ENCODE measurements at places on chromosomes 3 and 15.

- DNase-seq, result no peak
Measured at GRCh38 chr15:39851500-39852092, 68.5 kb downstream of the GPR176 start.

GRCh38 chr15:80487839-80488390, 83.7 kb downstream of the ARNT2 start:
- DNase-seq, result no peak

GRCh38 chr15:100928632-100929280, 9.6 kb downstream of the LRRK1 start:
- no peak for DNase-seq

DNA sequence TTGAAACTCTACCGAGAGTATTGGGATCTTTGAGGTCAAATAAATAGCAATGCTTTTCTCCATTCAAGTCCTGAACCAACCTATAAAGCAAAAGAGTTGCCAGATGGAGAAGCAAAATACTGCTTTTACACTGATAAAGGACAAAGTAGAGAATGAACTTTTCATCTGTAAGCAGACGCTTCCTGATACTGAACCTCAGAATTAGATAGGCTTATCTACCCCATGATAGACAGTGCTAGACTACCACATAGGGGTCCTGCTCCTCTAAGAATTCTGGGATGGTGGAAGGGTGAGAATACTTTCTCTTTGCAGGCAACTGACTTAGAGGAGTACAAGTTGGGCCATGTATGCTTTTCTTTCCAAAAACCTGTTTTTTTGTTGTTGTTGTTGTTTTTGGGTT, 9.5 kb downstream of the SAXO2 start:
- no peak for DNase-seq

DNA sequence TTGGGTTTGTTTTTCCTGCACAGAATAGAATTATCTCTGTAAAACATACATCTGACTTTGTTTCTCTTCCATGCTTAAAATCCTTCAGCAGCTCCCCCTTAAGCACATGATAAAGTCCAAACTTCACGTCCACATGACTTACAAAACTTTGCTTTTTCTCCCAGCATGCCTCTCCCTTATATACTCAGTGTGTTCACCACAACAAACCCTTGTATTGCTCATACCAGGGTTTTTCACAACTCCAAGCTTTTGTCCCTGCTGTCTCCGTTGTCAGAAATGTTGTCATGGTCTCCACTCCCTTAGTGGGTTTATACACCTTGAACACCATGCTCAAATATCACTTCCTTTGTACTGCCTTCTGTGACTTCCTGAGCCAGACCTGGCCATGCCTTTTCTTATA, 91.1 kb upstream of the MITF start:
- DNase-seq, result no peak

- DNase-seq, result no peak
Measured at GRCh38 chr15:80414546-80415357, 10.6 kb downstream of the ARNT2 start.

GRCh38 chr15:70314688-70315087, 217.0 kb upstream of the TLE3 start:
- no peak for DNase-seq

GRCh38 chr15:47541562-47541961, 175.7 kb upstream of the SEMA6D start:
- DNase-seq, result no peak

DNA sequence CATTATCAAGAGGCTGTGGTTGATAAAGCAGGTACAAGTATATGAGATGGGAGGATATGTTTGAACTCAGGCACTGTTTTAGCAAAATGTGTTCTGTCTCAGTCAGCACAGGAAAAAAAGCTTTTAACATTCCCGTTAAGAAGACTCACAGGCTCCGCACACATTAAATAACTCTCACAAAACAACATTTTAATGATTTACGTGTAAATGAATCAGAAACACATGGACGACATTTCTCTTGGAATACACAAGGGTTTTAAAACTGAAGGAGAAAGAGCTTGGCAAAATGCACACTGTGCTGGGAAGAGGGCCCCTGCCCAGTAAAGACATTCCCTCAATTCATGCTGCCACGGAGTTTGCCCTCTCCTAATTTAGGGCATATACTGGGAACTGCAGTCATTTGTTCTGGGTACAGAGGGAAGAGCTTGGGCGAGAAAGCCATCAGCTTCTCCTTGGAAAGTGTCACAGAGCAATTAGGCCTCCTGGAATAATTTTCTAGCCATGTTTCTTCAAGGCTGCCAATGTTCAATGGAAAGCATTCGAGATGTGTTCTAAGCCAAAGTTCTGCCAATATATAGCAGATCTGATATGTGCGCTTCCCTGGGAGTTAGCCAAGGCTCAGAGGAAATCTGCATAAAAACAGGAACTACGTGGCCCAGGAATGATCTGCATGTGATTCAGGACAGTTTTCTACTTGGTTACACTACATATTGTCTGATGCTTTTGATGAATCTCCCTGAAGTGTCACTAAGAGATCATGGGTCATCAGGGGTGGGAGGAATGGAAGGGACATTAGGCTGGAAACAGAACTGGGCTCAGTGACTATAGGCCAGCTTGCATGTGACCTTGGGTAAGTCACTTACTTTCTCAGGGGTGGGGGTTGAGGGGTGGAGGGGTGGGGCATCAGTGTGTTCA, 2.2 kb upstream of the MASP1 start:
- DNase-seq, result no peak

GRCh38 chr15:51765751-51766150, 14.4 kb downstream of the TMOD2 start:
- no peak for DNase-seq

DNA sequence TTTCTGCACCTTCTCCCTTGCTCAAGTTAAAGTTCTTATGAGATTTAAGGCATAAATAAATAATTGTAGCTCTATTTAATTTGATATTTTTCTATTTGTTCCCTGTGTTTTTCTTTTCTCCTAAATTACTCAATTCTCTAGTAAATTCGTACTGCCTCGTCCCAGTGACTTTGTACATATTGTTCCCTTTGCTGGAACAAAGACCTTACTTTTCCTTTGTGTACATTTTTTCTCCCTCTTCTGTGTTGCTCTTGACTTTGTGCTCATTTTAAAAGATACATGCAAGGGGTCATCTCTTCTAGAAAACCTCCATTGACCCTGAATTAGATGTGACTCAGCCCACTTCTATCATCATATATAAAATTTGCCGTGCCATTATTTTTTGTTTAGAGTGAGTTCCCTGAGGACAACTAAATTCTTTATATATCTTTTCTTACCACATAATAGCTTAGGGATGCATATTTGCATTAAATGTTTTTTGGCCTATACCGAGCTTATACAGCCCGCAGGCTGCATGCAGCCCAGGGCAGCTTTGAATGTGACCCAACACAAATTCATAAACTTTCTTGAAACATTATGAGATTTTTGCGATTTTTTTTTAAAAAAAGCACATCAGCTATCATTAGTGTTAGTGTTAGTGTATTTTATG, 29.6 kb downstream of the PPP4R2 start:
- DNase-seq, result no peak

GRCh38 chr15:100959066-100960050, 40.2 kb downstream of the LRRK1 start:
- DNase-seq, result no peak

- no peak for DNase-seq
Measured at GRCh38 chr3:10223676-10224639, 24.3 kb upstream of the TATDN2 start.

GRCh38 chr3:151895478-151896241, 22.2 kb downstream of the SUCNR1 start:
- no peak for DNase-seq

DNA sequence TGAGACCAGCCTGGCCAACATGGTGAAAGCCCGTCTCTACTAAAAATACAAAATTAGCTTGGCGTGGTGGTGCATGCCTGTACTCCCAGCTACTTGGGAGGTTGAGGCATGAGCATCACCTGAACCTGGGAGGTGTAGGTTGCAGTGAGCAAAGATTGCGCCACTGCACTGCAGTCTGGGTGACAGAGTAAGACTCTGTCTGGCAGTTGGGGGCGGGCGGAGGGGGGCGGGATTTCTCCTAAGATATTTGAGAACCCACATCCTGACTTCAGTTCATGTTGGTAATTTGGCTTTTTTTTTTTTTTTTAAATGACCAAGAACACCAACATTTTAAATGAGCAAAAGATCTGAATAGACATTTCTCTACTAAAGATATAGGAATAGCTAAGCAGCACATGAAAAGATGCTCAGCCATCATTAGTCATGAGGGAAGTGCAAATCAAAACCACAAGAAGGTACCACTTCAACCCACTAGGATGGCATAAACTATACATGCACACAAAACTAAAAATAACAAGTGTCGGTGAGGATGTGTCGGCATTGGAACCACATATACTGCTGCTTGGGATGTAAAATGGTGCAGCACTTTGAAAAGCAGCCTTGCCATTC, 75.6 kb upstream of the LMOD3 start:
- no peak for DNase-seq

DNA sequence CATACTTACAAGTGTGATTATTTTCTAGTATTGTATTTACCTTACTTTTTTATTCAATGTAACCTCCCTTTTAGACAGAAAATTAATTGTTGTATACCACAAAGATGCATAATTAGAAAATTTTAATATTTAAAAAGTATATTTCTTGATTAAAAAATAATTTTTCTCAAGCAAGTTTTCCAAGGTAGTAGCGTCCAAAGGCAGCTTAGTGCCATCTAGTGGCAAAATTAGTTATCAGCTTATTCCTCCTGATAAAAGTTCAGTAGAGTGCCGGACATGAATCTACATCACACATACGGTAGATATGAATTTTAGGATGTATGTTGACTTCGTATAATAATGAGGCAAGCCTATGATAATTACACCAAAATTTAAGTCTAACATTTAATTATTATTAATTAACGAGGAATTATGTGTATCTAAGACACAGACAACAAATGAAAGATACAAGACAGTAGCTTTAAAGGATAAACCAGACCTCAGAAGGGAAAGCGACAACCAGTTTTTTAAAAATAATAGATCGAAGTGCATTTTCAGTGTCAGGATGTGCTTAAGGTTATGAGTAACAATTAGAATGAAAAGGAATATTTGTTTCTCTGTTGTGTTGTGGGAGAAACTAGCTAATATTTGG, 405.9 kb downstream of the ROBO1 start:
- DNase-seq, result no peak

GRCh38 chr3:178677961-178678360, 141.7 kb downstream of the KCNMB2 start:
- no peak for DNase-seq

DNA sequence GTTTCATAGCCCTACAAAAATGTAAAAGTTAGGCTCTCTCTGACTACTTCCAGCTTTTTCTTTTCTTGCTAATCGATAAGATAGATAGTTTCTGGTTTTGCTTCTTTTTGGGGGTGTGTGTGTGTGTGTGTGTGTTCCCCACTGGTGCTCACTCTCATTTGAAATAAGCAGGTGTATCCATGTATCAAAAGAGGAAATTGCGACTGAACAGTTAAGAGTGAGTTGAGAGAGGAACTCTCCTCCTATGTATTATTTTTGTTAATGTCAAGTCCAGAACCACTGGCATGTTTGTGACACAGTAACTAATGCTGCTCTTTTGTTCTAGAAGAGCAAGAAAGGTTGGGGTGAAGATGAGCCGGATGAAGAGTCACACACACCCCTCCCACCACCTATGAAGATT, 96.7 kb upstream of the UMPS start:
- DNase-seq, result no peak

- no peak for DNase-seq
Measured at GRCh38 chr15:99566157-99566897, 543 bp downstream of the MEF2A start.

DNA sequence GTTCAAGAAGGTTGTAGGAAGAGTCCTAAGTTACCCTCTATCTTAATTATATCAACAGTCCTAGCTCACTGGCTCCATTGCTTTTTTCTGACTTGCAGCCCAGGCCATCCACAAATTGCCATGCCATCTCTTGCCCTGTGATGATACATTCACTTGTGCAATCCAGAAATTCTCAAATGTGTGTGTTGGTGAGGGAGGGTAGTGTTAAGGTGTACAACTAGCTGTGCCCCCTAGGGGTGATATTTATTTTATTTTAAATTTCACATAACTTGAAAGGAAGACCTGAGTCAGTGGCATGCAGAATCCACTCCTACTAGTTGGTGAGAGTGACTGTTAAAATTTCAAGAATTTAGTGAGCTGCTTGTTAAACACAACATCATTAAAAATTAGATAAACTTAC, 156.1 kb upstream of the ANKRD28 start:
- no peak for DNase-seq

GRCh38 chr3:13539671-13540070, 9.3 kb upstream of the FBLN2 start:
- no peak for DNase-seq

- DNase-seq, result no peak
Measured at GRCh38 chr3:146191051-146191450, 30.1 kb upstream of the PLOD2 start.

GRCh38 chr15:76221085-76221767, 90.0 kb downstream of the ETFA start:
- DNase-seq, result no peak

- no peak for DNase-seq
Measured at GRCh38 chr3:4376499-4376898, 73.3 kb downstream of the SETMAR start.

DNA sequence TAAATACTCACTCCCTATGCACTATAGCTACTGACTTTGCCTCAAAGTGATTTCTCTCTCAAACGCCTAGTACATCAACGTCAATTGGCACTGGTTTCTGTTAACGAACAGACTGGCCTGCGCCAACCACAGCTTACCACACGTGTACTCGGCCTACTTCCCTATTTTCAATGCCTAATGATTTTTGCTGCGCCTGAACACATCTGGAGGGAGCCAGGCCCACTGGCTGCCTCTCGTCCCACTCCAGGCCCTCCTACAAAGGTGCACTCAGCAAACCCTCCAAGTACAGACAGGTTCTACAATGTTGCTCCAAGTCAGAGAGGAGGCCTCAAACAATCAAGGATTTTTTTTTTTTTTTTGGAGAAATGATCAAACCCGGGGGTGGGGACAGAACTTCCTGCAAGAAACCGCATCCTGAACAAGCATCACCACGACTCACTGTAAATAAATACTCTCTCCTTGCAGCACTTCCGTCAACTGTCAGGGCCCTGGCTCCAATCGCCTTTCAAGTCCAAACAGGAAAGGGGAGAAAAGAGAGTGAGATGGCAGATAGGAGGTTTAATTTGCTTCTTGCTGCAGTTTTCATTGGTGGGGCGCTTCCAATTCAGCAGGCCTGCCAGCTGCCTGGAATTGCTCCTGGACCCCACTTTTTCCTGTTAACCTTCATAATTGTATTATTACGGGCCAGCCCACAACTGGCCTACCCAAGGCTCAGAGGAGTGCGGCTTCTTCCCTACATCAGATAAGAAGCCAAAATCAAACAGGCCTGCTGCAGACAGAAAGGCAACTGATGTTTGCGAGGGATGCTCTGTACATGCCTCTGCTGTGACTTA, 139.3 kb downstream of the FOXP1 start:
- no peak for DNase-seq
